T-helper 2 cell (primary cell): ENCODE measurements at places on chromosomes 2 and 18.

DNA sequence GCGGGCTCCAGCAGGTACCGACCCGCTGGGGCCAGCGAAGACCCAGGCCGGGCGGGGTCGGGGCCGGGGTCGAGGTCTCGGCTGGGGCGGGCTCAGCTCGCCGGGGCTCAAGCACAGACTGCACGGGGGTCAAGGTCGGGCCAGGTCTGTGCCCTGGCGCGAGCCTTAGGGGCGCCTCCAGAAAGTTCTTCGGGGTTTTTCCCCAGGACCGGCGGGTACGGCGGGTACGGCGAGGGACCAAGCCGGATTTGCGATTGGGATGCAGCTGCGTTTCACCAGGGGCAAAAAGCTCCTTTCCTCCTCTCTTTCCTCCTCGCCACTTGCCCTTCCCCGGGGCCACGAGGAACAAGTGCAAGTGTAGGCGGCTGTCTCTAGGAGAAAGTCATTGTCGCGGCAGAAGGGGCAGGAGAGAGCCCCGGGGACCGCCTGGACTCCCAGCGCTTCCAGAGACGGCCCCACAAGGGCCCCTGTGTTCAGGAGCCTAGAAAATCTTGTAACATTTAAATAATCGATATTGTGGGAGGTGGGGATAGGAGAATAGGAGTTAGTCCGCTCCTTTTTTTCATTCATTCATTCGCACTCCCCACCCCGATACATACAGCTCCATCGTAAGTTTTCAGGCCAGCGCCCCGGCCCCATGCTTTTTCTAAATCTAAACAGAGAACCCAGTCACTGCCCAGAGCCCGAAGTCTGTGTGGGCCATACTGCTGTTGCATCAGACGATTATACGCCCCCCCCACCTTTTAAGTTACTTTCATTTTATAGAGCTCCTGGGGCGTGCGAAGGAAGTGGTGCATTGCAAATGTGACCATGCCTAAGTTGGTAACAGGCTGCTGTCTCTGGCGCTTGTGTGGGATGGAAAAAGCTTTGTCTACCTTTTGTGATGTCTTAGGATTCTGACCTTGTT lies 679 bp downstream of the PMAIP1 start:
- peak; percentile 20 for DNase-seq

- no peak for DNase-seq
Measured at GRCh38 chr2:1572638-1573037, 159.4 kb downstream of the TPO start.

DNA sequence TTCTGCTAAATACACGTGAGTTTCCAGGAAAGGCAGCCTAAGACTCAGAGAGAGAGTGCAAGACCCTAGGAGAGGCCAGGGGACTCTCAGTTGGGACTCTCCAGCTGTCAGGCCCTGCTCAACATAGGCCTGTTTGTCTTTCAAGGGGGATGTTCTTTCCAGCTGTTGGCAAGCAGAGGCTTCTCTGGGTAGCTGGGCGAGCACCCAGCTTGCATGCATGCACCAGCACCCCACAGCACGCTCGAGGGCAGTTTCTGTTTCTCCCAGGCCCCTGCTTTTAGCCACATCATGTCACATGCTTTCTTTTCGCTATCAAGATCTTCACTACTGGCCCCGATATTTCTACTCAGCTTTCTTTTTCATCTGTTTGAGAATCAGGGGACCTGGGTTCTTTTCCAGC lies 479.3 kb upstream of the HS6ST1 start:
- DNase-seq, result no peak

DNA sequence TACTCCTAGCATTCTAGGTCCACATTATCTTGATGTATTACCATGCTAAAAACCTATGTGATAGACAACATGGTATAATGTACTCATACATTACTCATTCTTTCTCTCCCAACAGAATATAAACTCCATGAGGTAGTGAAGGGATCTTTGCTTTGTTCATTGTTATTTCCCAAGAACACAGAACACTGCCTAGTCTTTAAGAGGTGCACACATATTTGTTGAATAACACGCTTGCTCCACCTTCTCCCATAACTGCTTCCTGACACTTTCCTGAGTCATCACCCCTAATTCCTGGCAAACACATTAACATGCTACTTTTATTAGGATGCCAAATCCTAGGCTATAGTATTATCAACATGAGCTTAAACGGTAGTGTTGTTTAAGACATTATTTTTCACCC lies 41.3 kb downstream of the REV1 start:
- no peak for DNase-seq

DNA sequence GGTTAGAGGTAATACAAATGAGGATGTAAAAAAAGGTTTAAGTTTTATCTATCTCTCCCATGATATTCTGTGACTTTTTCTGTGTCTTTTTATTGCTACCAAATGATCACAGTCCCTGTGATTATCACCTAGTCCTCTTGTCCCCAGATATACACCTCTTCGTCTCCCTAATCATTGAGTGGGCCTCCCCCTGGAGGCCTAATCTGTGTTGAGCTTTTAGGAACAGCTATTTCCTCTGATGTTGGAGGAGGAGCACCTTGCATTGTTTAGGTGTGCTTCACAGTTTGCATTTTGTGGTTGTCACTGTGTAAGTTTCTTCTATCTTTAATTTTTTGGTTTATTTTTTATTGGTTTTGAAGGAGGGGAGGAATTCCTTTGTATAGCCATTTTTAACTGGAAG lies 33.3 kb downstream of the CCDC85A start:
- DNase-seq, result no peak

DNA sequence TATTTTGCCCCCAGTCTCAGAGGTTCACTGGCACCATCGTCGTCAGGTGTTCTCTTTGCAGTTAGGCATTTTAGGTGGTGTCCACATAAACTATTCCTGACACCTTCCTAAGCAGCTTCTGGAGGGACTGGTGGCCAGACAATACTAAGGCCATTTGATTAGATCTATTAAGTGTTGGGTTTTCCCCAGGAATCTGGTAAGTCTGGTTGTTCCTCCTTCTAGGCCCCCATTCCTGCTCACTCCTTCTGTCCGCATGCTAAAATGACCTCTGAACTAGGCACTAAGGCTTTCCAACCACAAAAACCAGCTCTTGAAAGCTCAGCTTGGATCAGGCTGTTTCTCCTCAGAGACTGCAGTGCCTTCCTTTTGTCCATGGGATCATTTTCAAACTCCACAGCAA lies 100.7 kb downstream of the MGAT5 start:
- no peak for DNase-seq

DNA sequence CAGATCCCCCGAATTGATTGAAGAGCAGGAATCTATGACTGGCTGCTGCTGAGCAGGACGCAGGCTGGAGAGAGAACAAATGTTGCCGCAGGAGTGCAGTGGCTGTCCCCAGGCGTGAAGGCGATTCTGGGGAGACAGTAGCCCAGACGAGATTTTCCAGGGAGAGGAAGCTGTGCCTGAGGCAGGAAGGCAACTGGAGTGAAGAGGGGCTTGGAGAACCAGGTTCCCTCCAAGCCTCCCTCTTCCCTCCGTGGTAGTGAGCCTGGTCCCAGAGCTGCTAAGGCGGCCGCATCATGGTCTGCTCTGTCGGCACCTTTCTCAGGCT lies 1.3 kb upstream of the NPPC start:
- DNase-seq, result no peak

- DNase-seq, result no peak
Measured at GRCh38 chr18:13612196-13612997, 114.0 kb downstream of the FAM210A start.

- no peak for DNase-seq
Measured at GRCh38 chr18:36636237-36636817, 192.5 kb downstream of the TPGS2 start.

GRCh38 chr2:173766537-173767289 lies 198.5 kb downstream of the SP3 start:
- no peak for DNase-seq

DNA sequence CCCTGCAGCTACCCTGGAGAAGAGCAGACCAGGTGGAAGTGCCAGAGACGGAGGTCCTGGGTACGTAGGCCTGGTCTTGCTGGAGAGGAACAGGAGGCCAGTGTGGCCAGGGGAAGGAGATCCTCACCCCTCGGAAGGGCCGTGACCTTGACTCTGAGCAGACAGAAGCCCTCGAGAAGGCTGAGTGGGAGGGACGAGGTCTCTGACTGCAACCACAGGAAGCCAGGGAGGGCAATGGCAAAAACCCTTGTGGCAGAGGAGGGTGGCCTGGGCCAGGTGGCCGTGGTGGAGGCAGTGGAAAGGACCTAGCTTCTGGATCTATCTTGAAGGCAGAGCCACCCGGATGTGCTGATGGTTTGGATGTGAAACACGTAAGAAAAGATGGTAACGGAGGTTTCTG lies 28.1 kb downstream of the THAP4 start:
- DNase-seq, result no peak

DNA sequence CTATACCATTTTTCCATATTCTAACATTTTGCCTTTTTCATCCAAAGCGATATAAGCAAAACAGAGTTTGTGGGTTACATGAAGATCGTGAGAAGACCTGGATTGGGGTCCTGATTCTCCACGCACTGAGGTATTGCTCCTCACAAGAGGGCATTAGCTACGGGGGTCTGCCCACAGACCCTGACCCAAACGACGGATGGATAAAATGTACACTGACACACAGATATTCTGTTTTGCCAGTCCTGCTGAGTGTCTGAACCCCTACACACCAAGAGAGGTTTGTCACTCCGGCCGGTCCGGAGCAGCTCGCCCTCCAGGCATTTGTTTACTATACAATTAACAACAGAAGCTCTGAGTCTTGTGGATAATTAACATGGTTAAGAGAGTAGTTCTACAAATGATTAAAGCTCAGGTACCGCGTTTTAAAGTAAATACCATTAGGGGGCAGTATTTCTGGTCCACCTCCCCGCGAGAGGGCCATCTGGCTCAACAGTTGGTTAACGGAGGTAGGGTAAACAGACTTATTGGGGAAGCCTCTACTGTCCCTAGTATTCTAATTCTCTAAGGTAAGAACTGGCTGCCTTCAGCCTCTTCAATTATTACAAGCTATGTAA lies 28.4 kb downstream of the SCYGR8 start:
- no peak for DNase-seq

- DNase-seq, result no peak
Measured at GRCh38 chr2:217797165-217797564, 205.6 kb downstream of the TNS1 start.
